ENCODE measurements at places on chromosomes 11 and 22.

DNA sequence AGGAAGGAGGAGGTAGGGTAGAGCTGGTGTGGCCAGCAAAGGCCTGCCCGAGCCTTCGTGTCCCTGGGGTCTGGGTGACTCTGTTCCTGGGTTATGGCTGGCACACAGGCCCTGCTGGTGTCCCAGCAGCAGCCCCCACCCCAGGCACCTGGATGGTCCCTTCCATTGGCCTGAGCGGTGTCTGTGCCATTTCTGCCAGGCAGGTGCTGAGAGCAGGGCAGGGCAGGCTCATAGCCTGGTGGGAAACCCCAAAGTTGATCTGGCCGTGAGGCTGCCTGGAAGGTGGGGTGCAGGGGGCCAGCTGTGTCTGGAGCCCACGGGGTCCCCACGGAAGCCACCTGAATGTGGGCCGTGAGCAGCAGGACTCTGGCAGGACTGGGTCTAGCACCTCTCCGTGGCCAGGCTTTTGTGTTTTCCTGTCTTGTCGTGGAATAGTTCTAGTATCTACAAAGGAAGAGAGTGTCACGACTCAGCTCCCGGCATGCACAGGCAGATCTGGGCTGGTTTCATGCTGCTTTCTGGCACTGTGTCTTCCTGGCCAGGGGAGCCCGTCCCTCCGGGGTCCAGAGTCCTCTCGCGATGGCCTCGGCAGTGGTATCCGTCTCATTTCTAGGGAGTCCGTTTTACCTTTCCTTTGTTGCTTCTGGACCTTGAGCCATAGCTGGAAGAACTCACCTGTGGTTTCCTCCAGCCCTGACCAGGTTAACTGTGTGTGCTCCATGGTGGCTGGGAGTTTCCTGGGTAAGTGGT is 83.7 kb downstream of the KCNQ1 start:
- DNase-seq, result no peak

- DNase-seq, result no peak
These were observed 48.3 kb downstream of the QSER1 start for GRCh38 chr11:32940865-32941264.

DNA sequence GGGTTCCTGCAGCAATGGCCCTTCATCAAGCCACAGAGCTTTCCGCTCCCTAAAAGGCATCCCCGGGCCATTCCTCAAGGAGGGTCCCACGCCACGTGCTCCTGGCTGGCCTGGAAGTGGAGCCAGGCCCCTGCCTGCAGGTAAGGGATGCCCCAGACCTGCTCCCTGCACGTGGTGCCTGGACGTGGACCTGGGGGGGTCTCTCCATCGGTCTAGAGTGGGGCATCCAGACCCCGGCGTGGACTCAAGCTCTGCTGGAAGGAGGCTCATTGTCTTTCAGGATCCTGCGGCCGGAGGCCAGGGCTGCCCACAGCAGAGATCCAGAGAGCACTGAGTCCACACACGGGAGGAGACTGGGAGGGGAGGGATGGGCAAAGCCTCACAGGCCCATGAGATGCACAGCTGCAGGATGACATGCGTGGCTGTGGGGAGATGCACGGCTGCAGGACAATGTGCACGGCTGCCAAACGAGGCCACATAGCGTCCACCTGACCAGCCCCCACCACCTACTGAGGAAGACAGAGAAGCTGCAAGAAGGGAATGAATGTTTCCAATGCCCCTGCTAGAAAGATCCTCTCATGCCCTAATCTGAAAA is 236.7 kb downstream of the BRD1 start:
- DNase-seq, result no peak

DNA sequence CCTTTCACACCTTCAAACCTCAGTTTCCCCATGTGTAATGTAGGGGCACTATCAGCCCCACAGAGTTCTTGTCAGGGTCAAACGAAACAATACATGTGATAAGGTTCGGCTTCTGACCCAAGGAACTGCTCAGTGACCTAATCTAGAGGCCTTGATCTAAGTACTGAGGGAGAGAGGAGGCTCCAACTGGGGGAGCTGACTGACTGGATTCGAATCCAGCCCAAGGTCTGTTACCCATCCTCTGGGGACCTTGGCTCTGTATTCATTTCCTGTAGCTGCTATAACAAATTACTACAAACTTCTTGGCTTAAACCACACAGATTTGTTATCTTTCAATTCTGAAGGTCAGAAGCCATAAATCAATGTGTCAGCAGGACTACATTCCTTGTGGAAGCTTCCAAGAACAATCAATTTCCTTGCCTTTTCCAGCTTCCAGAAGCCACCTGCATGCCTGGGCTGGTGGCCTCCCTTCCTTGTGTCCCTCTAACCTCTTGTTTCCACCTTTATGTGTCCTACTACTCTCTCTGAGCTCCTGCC is 10.7 kb upstream of the ANAPC15 start:
- DNase-seq, result no peak

- DNase-seq, result no peak
These were observed 103.9 kb downstream of the TIMP3 start for GRCh38 chr22:32905400-32905799.

DNA sequence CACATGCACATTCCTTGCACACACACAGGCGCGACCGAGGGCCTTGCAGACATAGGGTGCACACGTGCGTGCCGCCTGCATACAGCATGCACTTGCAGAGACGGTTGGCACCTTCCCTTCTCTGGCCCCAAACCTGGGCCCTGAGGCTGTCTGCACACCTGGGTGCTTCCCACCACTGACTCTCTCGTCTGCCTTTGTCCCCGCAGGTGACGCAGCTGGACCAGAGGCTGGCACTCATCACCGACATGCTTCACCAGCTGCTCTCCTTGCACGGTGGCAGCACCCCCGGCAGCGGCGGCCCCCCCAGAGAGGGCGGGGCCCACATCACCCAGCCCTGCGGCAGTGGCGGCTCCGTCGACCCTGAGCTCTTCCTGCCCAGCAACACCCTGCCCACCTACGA is 38.0 kb downstream of the CDKN1C start:
- DNase-seq, result no peak

GRCh38 chr22:37330200-37331033 is 48.1 kb downstream of the CYTH4 start:
- DNase-seq, result peak; percentile 71

DNA sequence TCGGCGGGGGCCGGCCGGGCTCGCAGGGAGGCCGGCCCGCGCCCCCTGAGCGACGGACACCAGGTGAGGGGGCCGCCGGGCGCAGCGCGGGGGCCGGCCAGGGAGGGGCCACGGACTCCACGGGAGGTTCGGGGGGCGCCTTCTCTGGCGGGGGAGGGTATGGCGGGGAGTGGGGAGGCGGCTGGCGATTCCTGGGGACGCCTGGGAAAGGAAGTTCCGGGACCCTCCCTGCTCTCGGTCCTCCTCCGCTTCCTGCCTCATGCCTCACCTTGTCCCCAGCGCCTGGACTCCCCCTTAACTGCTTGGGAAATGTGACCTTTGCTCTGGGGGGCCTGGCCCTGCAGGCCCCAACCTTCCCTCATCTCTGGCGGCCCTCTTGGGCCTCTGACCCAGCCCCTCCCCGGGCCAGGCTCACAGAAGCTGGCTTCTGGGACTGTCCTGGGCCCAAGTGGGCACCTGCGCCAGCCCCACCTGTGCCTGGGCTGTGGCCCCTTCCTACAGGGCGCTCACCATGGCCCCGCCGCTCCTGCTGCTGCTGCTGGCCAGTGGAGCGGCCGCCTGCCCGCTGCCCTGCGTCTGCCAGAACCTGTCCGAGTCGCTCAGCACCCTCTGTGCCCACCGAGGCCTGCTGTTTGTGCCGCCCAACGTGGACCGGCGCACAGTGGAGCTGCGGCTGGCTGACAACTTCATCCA is 516 bp downstream of the LRFN4 start:
- peak; percentile 59 for DNase-seq

DNA sequence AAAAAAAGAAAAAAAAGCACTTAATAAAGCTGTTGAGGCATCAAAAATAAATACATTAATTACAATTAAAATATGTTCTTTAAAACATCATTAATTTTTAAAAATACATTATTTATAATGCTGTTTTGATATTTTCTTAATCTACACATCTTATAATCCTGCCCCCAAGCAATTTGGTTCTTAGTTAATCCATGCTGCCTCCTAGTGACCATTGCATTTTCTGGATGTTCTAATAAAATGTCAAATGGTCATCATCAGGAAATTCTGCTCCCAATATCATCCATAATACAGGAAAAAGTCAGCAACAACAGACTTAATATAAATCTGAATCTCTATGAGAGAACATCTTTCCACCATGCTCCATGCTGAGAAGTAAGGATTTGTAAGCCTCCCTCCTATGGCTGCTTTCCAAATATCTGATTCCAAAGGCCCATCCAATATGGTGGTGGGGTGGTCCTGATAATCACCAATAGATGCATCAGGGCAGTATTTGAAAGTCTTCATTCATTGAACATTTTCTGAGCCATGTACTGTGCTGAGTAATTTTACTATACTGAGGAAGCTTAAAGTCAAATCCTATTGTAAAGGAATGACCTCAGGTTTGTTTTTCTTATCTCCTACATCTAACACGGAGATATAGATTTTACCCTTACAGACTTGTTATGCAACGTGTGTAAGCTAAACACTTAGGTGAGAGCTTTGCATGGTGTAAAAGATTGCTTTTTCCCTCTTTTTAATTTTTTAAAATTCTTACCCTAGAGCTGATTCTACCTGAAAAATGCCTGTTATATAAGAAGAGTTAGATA is 124.7 kb upstream of the BMAL1 start:
- DNase-seq, result no peak

DNA sequence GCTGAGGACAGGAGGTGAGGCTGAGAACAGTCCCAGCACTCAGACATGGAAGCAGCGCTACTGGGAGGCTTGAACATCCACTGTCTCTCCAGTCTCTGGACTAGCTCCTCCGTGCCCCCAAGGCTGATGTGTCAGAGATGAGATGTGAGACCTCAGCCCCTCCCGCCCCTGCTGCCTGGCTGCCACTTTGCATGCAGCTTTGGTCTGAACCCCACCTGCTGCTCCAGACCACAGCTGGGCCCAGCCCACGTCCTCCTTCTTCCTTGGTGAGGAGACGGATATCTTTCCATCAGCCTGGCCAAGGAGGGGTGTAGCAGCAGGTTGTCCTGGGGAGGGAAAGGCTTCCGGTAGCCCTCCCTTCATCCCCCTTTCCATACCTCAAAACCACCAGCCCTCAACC is 148.0 kb upstream of the B3GAT1 start:
- no peak for DNase-seq

- DNase-seq, result peak; percentile 75
These were observed 17.1 kb downstream of the MAFF start for GRCh38 chr22:38218661-38219622.

GRCh38 chr11:66495401-66495854 is 15.0 kb upstream of the BBS1 start:
- no peak for DNase-seq

GRCh38 chr22:44362249-44363012 is 49.7 kb upstream of the SHISAL1 start:
- DNase-seq, result no peak

- DNase-seq, result peak; percentile 45
These were observed 31.7 kb downstream of the PAX6 start for GRCh38 chr11:31779374-31779791.

DNA sequence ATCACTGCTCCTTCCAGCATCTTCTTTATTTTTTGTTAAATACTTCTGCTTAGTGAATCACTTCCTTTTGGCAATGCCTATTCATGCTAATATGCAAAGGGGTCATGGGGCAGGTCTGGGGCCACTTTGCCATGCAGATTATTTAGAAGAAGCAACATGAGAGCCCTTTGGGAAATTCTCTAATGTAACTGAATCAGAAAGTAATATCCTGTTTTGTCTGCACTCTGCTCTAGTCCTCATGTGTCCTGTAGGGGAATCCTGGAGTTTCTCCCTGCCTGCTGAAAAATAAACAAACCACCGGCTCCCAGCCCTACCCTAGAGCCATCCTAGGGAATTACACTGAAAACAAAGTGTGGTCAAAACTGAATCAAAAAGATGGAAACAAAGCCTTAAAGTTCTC is 176.5 kb upstream of the POU2AF2 start:
- no peak for DNase-seq

- DNase-seq, result no peak
These were observed 92.1 kb upstream of the MTMR2 start for GRCh38 chr11:96015906-96016565.

- peak; percentile 16 for DNase-seq
These were observed 11.0 kb upstream of the MS4A6A start for GRCh38 chr11:60193687-60194433.

- DNase-seq, result no peak
These were observed 67.5 kb downstream of the PLEKHA7 start for GRCh38 chr11:16946477-16947282.

DNA sequence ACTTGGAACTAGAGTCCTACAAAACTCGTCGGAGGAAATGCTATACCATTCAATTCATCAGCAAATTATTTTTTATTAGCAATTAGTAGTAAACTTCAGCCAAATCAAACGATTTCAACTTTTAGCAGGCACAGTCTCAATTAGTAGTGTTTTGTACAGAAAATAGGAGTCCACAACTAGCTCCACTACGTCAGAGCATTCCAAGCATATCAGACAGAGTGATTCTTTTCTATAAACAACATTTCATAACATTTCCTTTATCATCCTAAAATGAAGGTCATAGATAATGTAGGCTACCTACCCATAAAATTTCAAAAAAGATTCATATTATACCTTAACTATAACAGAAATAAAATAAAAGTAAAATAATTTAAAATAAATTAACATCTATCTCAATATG is 169.9 kb downstream of the KIF18A start:
- DNase-seq, result no peak

DNA sequence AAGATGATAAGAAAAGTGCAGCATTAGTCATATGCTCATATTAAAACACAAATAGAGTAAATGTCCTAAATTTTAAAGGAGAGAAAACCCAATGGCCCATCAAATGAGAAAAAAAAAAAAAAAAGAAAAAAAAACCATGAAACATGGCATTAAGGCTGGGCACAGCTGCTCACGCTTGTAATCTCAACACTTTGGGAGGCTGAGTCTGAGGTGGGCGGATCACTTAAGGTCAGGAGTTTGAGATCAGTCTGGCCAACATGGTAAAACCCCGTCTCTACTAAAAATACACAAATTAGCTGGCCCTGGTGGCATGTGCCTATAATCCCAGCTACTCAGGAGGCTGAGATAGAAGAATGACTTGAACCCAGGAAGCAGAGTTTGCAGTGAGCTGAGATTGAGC is 515.5 kb upstream of the ANO3 start:
- no peak for DNase-seq

DNA sequence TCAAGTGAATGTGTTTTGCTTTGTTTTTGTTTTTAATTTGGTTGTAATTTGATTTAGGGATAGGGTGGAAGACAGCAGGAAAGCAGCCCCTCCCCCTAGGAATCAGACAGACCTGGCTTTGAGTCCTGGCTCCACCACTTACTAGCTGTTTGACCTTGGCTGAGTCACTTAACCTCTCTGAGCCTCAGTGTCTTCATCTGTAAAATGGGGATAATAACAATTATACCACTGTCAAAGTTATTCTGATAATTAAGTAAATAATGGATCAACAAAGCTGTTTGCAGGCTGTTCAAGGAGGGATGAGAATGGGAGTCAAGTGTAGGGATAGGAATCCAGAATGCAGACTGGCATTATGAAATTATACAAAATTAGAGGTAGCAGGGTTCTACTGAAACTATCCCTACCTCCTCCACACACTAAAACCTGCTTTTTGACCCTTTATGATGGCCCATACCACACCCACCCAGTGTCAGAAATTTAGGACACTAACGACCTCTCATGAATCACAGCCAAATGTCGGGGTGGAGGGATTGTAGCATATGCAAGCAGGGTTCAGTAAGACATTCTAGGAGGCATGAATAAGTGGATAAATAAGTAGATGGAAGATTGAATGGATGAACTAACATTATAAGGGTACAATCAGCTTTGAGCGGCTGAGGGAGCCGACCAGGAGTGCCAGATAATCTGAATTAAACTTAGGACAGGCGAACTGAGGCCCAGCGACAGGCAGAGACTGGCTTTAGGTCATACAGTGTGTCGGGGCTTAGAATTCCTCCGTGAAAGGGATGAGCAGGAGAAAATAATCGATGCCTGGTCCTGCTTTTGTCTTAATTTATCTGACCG is 974 bp downstream of the ANAPC15 start:
- DNase-seq, result no peak
